GM23248 (cell line): ENCODE measurements at places on chromosomes 6 and 20. TPM values are rescaled to one million over a fixed set of nuclear protein-coding genes. Genes with fewer than 3 reads are reported as not detected.

Gene TAAR2
- total RNA-seq = not detected in 2 replicates

GRCh38 chr6:156654919-156655918, 122.0 kb upstream of the ARID1B start:
- no peaks in the 10 kb centered on the region for H3K36me3 ChIP-seq
- peaks cover 22% of the 10 kb centered on the region for H3K4me1 ChIP-seq

- H3K27me3 ChIP-seq = no peaks in the 10 kb centered on the region
- no peaks in the 10 kb centered on the region for H3K36me3 ChIP-seq
- H3K4me1 ChIP-seq = no peaks in the 10 kb centered on the region
- no peak overlapping the region for H3K4me3 ChIP-seq
These were observed 174.2 kb upstream of the HDAC2 start for GRCh38 chr6:114144887-114145851.

Gene MOG
- total RNA-seq = not detected in 2 replicates

DNA sequence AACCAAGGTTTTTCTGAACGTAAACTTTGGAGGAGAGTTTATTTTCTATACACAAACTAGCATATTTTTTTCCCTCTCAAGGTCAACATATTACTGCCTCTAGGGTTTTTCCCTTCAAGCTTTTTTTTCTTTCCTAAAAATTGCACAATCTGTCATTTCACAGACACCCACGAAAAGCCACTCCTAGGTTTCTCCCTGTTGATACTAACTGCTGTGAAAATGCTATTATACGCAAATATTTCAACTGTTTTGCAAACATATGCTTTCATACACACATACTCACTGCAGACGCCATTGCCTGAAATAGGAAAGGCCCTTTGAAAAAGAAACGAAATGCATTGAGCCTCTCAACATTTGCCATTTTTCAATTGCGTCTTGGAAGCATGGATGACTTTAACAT, 333.0 kb downstream of the CD83 start:
- H3K4me3 ChIP-seq = 0 out of 2 replicates have a peak overlapping the region, but pooled peaks have one; percentile 7
- H3K27me3 ChIP-seq = no peaks in the 10 kb centered on the region
- H3K4me1 ChIP-seq = peaks cover 10% of the 10 kb centered on the region; the same call in 1 of the 2 replicates
- DNase-seq = no peak
